ENCODE measurements at places on chromosomes 5 and 9.

DNA sequence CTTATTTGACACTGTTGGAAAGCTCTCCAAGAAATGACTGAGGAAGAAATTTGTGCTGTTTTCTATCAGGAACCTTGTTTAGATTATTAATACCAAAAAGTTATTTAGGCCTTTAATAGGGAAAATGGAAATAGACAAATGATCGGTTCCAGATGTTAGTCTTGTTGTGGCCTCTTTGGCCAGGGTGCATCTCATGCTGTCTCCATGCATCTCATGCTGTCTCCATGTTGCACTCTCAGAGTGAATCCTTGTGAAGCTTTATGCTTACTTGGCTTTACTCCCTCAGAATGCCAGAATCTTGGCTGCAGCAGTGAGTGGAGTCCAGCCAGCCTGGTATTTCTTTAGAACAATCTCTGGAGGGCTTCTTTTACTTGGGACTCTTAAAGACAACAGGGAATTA, 185.5 kb downstream of the ARHGAP26 start:
- DNase-seq = no peak

GRCh38 chr9:69326261-69326660, 1.2 kb downstream of the ENTREP1 start:
- peak; percentile 24 for DNase-seq

GRCh38 chr9:86708918-86709835, 238.1 kb downstream of the GAS1 start:
- DNase-seq = no peak

- DNase-seq = no peak
Measured at GRCh38 chr5:143796125-143796524, 15.8 kb upstream of the HMHB1 start.

- DNase-seq = peak; percentile 48
Measured at GRCh38 chr9:34377404-34377746, 677 bp upstream of the MYORG start.

GRCh38 chr5:101843055-101843454, 453.0 kb downstream of the SLCO4C1 start:
- DNase-seq = no peak

DNA sequence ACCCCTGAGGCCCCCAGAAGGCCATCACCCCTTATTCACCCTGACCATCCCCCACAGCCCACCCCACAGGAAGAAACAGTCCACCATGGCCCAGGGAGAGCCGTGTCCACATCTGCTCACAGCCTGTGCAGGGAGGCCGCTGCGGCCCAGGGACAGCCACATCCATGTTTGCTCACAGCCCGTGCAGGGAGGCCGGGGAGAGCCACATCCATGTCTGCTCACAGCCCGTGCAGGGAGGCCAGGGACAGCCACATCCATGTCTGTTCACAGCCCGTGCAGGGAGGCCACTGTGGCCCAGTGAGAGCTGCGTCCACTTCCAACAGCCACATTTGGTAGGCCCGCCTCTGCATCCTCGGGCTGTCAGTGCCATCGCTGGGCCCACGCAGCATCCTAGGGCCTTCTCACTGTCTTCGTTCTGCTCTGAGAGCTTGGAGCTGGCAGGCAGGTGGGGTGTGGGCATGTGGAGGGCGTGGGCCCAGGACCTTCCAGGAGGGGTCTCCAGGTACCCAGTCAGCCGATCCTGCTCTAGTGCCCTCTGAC, 38.1 kb downstream of the LPCAT1 start:
- no peak for DNase-seq

GRCh38 chr5:4647955-4648354, 492.2 kb upstream of the ADAMTS16 start:
- no peak for DNase-seq

DNA sequence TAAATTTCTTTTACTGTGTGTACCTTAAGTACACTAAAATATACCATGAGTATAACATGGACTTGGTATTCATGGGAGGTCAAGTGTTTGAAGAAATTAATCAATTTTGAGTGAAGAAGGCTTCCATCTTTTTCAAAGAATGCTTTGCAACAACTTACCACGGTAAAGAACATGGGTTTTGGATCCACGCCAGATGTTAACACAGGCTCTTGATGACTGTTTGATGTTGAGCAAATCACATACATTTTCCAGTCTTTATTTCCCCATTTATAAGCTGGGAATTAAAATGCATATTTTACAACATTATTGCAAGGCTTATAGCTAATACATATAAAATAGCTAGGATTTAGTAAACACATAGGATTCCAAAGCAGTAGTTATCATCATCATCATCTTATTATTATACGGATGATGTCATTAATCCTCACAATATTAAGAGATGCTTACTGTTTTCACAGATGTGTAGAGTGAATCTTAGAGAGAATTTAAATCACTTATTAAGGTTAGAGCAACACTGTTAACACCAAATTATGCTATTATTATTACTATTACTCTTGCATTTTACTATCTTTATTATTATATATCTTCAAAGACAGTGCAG, 362.0 kb downstream of the PRELID2 start:
- no peak for DNase-seq

- no peak for DNase-seq
Measured at GRCh38 chr9:27365707-27366376, 68.9 kb upstream of the EQTN start.

DNA sequence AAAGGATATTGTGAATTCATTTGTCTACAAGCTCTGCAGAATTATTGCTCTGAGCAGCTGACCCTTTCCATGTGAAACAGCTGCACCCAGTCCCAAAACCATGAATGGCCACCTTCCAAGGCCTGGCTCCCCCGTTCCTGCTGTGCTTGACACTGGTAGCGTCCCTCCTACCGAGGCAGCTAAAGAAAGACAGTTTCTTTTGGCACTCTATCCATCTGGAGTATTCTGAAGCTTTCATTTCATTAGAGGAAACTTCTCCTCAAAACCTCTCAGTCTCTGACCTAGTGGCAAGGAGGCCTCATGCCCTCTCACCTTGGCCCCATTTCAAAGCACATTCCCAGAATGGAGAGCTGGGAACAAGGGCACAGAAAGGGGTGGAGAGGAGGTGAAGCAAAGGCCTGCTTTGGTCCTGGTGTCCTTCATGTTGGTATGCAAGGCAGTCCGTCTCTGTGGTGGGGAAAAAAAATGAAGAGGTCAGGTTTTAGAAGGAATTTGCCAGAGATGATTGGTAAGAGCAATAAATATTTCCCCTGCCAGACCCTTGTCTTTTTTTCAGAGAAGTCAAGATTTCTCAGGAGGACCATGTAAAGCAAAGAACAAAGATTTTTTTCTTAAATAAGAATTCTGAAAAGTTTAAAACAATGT, 232.0 kb downstream of the RFK start:
- DNase-seq = no peak

DNA sequence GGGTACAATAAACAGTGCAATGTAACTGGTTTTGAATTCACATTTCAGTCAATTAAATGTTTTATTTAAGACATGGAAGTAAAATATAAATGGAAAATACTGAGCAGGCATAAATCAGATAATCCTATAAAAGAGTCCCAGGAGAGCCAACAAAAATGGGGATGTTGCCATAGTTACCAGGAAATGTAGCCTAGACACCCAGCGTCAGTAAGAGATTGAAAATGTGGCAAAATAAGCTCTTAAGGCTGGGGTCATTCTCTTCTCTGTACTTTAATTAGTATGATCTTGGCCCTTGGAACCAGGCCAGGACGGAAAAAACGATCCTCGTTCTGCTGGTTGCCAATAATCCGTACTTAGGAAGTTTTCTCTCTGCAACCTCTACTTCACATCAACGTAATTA, 18.9 kb upstream of the RASEF start:
- DNase-seq = no peak

GRCh38 chr5:146971401-146971800, 92.8 kb upstream of the PPP2R2B start:
- no peak for DNase-seq

GRCh38 chr5:56326770-56327169, 93.6 kb upstream of the ANKRD55 start:
- no peak for DNase-seq

DNA sequence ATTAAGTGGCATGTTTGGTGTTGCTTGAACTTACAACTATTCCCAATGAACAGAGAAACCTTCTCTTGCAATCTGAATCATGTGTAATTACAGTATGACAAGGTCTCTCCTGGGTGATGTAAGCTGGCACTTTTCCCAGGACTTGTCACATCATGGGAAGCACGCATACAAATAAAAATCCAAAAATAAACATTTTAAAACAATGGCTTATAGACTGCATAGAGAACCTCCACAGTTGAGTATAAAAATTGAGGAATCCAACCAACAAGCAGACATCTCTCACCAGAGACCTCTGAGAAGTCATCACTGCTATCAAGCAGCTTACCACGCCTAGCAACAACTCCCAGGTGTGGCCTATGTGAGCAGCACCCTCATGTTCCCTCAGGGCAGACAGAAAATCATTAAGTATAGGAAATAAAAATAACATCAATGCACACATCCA, 3.9 kb downstream of the MLLT3 start:
- no peak for DNase-seq

GRCh38 chr5:160260881-160261815, 31.8 kb downstream of the FABP6 start:
- DNase-seq = no peak

- DNase-seq = no peak
Measured at GRCh38 chr5:40278881-40279280, 400.8 kb upstream of the PTGER4 start.

GRCh38 chr9:128253991-128254346, 21.8 kb downstream of the GOLGA2 start:
- no peak for DNase-seq

GRCh38 chr5:35285435-35285834, 55.1 kb upstream of the PRLR start:
- no peak for DNase-seq

DNA sequence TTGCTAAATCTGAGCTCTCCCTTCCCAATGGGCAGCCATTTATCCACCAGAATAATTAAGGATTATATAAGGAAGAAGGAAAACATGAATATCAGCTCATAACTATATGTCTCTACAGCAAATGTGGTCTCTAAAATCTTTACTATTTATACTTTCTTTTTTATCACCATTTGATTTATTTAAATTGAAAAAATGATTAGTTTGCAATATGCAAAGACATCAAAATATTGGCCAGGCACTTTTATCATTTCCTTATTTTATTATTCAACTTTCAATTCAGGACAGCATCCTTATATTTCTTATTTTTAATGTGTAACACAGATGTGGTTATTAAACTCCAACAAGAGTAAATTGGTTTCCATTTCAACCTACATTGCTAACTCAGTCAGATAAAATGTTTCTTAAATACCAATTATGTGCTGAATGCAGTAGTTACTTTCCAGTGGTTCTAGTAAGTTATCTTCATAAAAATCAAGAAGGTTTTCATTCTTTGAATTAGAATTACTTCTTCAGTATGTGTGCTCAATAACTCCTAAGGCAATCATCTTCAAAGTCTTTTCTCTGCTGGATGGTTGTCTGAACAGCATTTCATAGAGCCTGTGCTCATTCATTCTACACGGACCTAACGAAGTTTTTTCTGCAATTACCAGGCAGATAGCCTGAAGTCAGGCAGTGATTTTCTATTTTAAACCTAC, 1148.0 kb downstream of the CDH12 start:
- no peak for DNase-seq

GRCh38 chr9:137502008-137502911, 43.1 kb upstream of the NSMF start:
- DNase-seq = no peak

GRCh38 chr9:37927132-37927531, 23.2 kb upstream of the SLC25A51 start:
- DNase-seq = no peak

DNA sequence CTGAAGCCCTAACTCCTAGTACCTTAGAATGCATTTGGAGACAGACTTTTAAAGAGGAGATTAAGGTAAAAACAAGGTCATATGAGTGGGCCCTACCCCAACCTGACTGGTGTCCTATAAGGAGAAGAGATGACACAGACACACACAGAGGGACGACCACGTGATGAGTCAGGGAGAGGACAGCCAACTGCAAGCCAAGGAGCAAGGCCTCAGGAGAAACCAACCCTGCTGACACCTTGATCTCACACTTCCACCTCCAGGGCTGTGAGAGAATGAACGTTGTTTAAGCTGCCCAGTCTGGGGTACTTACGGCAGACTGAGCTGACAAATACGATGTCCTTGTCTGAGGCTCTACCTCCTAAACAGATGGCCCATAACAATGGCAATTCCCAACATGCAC, 93.6 kb downstream of the ROR2 start:
- DNase-seq = no peak

DNA sequence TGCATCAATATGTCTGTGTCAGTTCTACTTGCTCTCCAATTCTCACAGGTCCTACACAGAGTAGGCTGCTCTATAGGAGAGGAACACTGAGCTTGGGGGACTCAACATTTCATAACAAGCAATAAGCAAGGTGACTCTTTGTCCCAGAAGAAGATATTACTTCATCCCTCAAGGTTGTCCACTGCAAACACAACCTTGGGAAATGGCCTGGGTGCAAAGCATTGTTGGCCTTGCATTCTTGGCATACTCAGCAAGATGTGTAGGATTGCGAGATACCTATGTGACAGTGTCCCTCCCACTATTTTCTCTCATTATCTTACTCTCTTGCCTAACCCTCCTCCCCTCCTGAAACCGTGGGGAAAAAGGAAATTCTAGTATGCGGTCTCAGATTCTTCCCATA, 169.8 kb upstream of the FREM1 start:
- DNase-seq = no peak

- DNase-seq = no peak
Measured at GRCh38 chr9:20407013-20407412, 215.3 kb downstream of the MLLT3 start.

DNA sequence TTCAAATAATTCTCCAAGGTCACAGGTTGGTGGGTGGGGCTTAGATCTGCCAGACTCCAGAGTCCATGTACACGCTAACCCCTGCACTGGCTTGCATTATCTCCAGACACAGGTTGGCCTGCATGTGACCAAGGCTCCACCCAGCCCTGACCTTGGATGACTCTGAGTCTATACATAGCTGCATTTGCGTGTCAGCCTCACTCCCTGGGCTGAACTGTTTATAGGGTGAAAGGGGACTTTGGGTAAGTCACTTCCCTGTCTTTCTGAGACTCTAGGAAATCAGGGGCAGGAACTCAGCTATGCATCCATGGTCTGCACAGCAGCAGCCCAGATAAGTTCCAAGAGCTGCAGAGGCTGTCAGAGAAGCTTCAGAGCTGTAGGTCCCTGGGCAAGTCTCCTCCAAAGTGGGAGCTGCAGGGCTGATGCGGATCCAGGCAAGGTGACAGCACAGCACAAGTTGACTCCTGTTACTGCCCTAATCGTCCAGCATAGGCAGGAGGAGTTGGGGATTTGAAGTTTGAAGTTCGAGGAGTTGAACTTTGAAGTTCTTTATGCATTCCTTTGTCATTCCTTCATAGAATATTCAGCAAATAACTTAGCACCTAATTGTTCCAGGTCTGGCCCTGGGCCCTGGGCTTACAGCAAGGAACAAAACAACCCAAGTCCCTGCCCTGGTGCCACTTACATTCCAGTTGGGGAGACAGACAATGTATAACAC, 53.4 kb downstream of the SLC22A5 start:
- DNase-seq = no peak

GRCh38 chr5:15487228-15487627, 12.8 kb upstream of the FBXL7 start:
- no peak for DNase-seq

All from midbrain (tissue), 1 donor.